CD8-positive, alpha-beta memory T cell (primary cell): ENCODE measurements at places on chromosomes 16 and 17. TPM values are rescaled to one million over a fixed set of nuclear protein-coding genes. Genes with fewer than 3 reads are reported as not detected.
A peak's percentile ranks its signal among the peaks of the same experiment; 100 is the strongest.

DNA sequence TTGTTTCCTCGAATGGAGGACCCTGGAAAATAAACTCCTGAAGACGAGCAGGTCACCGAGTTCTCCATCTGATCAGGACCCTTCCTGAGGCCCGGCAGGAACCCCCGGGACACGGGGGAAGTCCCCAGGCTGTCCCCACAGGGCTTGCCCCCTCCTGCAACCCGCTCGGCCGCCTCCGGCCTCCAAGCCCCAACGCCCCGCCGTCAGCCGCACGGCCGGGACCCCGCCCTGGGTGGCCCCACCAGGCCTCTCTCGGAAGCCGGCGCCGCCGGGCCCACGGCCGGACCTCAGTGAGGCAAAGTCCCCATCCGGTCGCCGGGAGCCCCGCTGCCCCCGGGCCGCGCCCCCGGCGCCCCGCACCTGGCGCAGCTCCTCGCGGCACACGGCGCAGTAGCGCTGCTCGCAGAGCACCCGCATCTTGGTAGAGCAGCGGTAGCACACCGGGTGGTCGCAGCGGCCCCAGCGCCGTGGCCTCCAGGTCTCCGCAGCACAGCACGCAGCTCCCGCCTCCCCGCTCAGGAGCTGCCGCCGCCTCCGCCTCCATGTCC, 383 bp downstream of the ZNF598 start:
- peak; percentile 26 for DNase-seq

MFAP4 gene
- total RNA-seq = not detected

NLRC3 gene
- 20.5 TPM for total RNA-seq

KRT13 gene
- not detected for total RNA-seq

CLEC18B gene
- not detected for total RNA-seq

GRCh38 chr17:29565643-29566472, 979 bp downstream of the ABHD15 start:
- peak; percentile 39 for DNase-seq

- DNase-seq = no peak
Observed at GRCh38 chr17:82121660-82122629, 23.9 kb upstream of the FASN start.

- DNase-seq = no peak
Observed at GRCh38 chr16:15435216-15435864, 952 bp downstream of the BMERB1 start.

GRCh38 chr17:18043491-18043890, 4.3 kb downstream of the GID4 start:
- no peak for DNase-seq

DNA sequence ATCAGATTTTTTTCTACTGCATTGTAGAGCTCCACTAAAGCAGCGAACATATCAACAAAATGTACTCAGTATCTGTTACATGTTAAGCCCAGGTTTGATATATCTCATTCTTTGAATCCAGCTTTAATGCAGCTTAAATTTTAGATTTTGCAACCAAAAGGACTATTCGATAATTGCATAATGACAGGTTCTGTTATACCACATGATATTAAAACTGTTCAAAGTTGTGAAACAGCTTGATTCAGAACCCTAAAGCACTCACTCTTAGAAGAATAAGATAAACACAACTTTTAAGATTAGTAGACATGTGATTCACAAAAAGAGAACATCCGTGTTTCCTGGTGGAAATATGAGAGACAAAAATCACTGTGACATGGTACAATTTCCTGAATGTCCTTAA, 427.9 kb downstream of the CDH11 start:
- DNase-seq = no peak

CTRL gene
- 4.9 TPM for total RNA-seq

AMDHD2 gene
- total RNA-seq = 35.5 TPM

RHBDL1 gene
- total RNA-seq = 0.44 TPM

GRCh38 chr17:73227379-73227778, 34.3 kb downstream of the CPSF4L start:
- DNase-seq = no peak

GRCh38 chr16:16080465-16081065, 131.1 kb downstream of the ABCC1 start:
- DNase-seq = no peak

GRCh38 chr17:48037036-48037837, at the start of gene COPZ2:
TSS of gene COPZ2 (minus strand) at chr17:48037797. CDS start at chr17:48037777, 20 bp downstream.
- peak; percentile 51 for DNase-seq

DNA sequence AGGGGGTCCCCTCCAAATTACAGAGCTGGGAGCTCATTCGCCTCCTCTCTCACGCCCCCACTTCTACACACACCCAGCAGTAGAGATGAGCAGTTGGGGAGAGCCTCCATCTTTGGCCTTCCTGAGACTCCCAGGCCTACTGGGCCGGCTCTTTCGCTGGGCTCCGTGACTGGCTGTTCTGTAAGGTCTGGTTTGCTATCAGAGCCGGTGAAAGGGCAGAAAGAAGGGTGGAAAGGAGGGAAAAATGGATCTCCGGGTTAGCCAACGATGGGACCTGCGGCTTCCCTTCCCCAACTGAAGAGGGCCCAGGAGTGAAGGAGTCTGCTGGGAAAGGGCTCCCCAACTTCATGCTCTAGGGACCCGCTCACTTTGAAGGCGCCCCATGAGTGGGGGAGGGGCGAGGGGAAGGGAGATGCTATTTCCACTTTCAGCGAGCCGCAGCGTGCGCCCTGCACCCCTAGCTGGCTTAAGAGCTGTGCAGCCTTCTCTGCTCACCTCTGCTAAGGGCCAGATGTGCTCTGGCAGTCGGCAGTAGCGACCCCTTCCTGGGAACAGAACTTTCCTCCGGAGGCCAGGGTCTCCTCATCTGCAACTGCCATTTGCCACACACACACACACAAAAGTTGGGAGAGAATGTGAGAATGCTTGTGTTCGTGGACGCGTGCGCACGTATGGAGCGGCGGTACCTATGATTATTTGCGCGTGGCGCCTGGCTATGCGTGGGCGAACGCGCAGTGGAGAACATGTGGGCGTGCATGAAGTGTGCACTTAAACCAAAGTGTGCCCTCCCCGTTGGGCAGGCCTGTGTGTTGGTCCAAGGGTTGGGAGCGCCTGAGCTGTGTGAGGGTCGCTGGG, 2.9 kb upstream of the FOXF1 start:
- no peak for DNase-seq

DNA sequence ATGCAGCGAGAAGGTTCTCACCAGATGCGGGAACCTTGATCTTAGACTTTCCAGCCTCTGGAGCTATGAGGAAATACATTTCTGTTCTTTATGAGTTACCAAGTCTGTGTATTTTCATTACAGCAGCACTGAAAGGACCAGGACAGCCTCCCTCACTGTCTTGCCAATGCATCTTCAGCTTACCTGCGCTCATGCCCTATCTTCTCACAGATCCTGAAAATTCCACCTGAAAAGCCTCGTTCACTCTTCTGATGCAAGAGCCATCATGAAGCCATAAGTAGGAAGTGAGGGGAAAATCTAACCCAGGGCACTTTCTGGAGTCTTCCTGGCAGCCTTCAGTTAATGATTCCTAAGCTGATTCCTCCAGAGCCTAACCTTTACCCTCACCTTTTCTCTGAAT, 194.0 kb downstream of the SALL1 start:
- DNase-seq = no peak

DNA sequence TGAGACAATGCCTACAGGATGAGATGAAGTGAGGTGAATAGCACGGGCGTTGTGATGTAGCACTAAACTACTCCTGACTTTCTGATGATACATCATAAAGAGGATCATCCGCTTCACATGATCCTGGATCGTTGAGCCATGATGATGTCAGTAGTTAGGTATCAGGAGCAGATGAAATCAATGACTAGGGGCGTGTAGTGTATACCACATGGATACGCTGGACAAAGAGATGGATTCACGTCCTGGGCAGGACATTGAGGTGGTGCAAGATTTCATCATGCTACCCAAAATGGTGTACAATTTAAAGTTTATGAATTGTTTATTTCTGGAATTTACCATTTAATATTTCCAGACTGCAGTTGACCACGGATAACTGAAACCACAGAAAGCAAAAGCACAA, 156.6 kb downstream of the ANKFN1 start:
- no peak for DNase-seq

GRCh38 chr16:65181071-65181561, 59.3 kb upstream of the CDH11 start:
- DNase-seq = no peak

DNA sequence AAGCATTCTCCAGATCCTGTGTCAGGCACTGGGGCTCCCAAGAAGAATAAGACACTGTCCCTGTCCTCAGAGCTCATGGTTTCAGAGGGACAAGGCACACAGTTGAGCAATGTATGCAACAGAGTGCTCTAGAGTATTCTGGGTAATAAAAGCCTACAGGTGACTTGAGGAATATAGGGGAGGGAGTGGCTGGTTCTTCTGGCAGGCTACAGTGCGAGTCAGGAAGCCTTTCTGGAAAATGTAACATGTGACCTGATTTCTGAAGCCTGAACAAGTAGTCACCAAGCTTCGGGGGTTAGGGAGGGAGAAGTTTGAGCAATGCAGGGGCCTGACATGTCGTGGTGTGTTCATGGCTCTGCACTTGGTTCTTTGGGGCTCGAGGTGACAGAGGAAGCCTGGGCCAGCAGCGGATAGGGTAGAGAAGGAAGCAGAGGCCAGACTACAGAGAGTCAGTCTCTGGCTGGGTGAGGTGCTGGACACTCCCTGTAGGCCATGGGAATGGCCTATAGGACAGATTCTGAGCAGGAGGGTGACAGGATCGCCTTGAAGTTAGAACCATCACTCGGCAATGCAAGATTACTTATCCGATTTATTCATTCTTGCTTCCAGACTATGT, 16.0 kb upstream of the LRRC75A start:
- no peak for DNase-seq

DNA sequence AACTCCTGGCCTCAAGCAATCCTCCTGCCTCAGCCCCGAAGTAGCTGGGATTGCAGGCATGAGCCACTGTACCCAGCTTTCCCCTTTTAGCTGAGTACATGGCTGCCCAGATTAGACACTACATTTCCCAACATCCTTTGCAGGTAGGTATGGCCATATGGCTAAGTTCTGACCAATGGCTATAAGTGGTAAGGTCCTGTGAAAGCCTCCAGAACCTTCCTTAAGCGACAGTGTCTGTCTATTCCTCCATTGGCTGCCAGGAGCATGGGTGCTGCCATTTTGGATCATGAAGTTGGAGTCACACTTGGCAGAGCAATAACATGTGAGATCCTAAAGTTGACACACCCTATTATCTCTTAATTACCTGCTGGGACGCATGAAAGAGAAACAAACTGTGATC, 24.4 kb upstream of the CRHR1 start:
- DNase-seq = no peak

DNA sequence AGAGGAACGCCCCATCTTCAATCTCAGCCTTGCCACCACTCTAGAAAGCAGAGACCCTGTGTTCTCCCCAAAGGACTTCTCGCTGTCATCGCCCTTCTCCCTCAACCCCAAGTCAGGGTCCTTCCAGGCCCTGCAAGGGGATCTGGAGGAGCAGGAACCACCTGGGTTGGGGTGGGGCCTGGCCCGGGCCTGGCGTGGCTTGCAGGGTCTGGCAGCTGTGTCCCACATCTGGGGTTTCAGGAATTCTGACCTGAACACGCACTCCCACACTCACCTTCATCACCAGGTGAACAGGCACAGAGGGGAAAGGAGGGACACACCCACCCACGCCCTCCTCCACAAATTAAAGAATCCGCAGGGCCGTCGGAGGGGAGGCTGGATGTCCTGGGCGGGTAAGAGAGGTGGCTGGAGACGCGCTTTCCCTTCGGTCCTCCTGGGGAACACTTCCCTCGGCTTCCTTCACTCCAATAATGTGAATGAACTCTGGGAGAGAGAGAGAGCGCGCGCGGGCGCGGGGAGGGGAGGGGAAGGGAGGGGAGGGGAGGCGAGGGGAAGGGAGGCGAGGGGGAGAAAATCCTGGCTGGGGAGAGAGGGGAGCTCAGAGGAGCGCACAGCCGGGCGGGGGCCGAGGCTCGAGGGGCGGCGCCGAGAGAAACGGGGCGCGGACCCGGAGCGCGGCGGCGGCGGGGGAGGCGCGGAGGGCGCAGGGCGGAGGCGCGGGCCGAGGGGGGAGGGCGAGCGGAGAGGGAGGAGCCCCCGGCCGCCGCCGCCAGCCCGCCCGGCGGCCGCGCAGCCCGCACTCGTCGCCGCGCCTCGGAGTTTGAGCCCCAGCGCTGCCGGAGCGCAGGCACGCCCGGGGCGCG, at the start of gene CACNG4:
TSS of gene CACNG4 (plus strand) at position 799 of the 863 bp plus-strand sequence. CDS start 205 bp downstream, outside the sequence.
- no peak for DNase-seq

- DNase-seq = no peak
Observed at GRCh38 chr17:50881182-50881581, 15.0 kb upstream of the TOB1 start.

DNA sequence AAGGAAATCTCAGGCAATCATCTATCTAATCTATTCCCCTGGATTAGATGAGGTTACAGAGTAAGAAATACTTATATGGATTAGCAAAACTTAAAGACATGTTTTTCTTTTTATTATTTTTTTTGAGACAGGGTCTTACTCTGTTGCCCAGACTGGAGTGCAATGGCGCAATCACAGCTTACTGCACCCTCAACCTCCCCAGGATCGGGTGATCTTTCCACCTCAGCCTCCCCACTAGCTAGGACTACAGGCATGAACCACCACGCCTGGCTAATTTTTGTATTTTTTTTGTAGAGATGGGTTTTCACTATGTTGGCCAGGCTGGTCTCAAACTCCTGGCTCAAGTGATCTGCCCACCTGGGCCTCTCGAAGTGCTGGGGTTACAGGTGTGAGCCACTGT, 3.3 kb upstream of the NFE2L1 start:
- DNase-seq = no peak

DNA sequence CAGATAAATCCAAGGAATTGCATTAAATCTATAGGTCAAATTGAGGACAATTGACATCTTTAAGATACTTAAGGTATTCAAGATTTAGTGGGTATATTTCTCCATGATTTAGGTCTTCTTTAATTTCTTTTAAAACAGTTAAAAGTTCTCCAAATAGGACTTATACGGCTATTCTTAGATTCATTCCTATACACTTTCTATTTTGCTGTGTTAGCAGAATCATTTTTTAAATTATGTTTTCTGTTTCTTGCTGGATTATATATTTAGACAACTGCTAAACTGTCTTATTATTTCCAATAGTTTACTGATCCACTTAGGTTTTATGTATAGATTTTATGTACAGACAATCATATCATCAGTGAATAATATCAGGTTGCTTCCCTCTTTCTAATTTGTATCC, 226.1 kb upstream of the AXIN2 start:
- DNase-seq = no peak

DNA sequence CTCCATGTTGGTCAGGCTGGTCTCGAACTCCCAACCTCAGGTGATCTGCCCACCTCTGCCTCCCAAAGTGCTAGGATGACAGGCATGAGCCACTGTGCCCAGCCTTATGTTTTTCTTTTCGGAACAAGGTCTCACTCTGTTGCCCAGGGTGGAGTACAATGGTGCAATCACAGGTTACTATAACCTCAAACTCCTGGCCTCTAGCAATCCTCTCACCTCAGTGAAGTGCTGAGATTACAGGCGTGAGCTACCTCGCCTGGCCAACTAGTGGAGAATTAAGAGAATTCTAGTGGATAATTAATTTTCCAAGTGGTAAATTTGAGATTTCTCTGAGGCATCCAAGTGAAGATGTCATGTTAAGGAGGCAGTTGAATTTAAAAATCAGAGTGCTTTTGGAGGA, 2.9 kb upstream of the FBXO47 start:
- no peak for DNase-seq

GRCh38 chr16:86517652-86518258, 7.4 kb downstream of the FOXF1 start:
- no peak for DNase-seq

- no peak for DNase-seq
Observed at GRCh38 chr17:66620528-66620927, 214.4 kb upstream of the CACNG5 start.
